ENCODE measurements at places on chromosomes 1 and 21.

DNA sequence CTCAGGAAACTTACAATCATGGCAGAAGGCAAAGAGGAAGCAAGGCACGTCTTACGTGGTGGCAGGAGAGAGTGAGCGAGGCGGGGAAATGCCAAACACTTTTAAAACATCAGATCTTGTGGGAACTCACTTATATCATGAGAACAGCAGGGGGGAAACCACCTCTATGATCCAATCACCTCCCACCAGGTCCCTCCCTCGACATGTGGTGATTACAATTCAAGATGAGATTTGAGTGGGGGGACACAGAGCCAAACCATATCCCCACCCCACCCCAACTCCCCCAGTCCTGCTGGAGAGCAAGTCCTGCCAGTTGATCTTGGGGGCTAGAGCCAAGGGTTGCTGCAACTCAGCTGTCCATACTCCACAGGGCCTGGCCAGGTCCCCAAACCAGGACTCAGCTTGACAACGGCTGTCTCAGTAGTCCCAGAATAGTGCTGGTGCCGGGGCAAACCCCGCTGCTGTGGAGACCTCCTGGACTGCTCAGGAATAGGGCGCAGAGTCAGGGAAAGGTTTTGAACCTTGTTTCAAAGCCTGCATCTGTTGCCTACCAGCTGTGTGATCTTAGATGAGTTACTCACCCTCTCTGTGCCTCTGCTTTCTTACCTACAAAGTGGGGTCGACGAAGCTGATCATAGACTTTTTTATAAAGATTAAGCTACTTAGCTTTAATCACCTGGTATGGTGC is 79.5 kb downstream of the STUM start:
- no peak for DNase-seq

GRCh38 chr1:87115317-87115890 is 201.0 kb downstream of the HS2ST1 start:
- DNase-seq = no peak

- no peak for DNase-seq
Measured at GRCh38 chr1:154759196-154759595, 110.9 kb downstream of the KCNN3 start.

- DNase-seq = no peak
Measured at GRCh38 chr1:171666114-171666769, 13.8 kb upstream of the MYOC start.
